ENCODE measurements at places on chromosomes 12 and 14.
A peak's percentile ranks its signal among the peaks of the same experiment; 100 is the strongest.

DNA sequence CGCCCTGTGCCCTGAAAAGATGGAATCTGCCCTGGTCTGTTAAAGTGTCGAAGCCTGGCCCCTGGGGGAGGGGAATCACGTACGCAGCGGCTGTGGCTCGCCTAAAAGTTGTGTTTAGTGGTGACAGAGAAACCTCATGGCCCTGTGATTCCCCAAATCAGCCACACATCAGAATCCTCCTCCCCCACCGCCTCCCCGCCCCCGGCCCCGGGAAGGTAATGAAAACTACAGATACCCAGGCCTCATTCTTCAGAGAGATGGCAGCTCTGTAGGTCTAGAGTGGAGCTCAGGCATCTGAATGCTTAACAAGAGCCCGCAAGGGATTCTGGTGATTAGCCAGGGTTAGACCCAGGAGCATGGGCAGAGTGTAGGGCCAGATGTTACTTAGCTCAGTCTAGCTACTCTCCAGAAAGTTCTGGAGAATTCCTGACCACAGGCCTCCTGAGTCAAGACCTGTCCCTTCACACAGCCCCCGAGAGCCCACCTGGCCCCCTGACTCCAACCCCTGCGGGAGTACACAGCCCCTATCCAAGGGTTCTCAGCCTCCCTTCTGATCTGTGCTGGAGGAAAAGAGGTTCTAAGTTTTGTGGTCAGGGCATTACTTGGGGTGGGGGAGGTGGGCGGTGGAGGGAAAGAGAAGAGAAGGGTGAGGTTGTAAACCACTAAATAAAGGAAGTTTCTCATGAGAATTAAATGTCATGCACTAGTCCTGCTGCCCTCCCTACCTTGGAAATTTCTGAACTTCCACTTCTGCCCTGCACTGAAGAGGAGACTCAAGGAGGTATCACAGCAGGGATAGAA is 114.8 kb downstream of the PLXNC1 start:
- peak overlapping the region; percentile 22 for H3K4me3 ChIP-seq
- no peaks in the 10 kb centered on the region for H3K36me3 ChIP-seq
- no peaks in the 10 kb centered on the region for H3K4me1 ChIP-seq
- no peaks in the 10 kb centered on the region for H3K27me3 ChIP-seq
- no peak for DNase-seq

- no peaks in the 10 kb centered on the region for H3K4me1 ChIP-seq
- H3K27me3 ChIP-seq = no peaks in the 10 kb centered on the region
- no peak overlapping the region for H3K4me3 ChIP-seq
- H3K36me3 ChIP-seq = no peaks in the 10 kb centered on the region
Measured at GRCh38 chr12:15186597-15186996, 34.6 kb downstream of the RERG start.

DNA sequence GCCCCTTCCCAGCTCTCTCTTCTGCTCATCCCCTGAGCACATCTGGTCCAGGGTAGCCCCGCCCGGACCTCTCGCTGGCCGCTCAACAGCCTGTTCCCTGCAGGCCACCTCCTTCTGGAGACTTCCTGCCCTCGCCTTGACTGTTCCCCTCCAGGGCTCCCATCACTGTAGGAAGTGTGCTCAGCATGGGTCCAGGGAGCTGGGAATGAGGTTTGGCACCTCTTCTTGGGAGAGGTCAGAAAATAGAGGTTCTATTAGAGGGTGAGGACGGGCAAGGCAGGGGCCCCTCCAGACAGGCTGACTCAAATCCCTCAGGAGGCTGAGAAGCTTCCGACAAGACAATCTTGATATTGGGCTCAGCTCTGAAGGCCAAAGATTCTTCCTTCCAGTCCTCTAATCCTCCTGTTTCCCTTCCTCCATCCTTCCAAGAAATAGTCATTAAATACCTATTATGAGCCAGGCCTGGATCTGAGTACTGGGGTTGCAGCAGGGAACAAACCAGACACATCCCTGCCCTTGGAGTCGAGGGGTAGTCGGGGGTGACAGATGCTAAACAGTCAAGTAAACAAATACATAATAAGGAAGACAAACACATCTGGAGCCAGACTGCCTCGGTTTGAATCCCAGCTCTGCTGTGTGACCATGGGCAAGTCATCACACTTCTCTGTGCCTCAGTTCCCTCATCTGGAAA is 30.6 kb downstream of the CMKLR1 start:
- no peaks in the 10 kb centered on the region for H3K4me1 ChIP-seq
- no peak overlapping the region for H3K4me3 ChIP-seq
- H3K27me3 ChIP-seq = no peaks in the 10 kb centered on the region
- DNase-seq = no peak

DNA sequence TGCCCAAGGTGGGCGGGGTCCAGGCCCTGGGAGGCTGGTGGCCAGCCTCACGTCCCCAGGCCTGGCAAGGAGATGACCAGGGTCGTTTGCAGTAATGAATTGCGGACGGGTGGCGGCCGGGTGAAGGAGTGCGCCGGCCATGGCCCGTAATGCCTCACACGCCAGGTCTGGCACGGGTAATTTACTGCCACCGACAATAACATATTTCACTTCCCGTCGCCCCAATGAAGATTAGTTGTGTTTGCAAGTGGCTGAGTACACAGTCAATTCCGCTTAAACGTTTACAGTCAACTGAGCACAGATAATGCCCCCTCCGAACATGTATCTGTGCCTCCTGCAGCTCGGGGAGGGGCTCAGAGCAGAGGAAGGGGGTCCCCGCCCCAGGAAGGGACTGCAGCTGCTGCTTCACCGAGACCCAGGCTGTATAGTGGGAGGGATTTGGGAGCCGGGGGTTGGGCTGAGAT is 48.3 kb downstream of the MVK start:
- no peaks in the 10 kb centered on the region for H3K4me1 ChIP-seq
- DNase-seq = no peak
- H3K4me3 ChIP-seq = no peak overlapping the region
- H3K27me3 ChIP-seq = no peaks in the 10 kb centered on the region

DNA sequence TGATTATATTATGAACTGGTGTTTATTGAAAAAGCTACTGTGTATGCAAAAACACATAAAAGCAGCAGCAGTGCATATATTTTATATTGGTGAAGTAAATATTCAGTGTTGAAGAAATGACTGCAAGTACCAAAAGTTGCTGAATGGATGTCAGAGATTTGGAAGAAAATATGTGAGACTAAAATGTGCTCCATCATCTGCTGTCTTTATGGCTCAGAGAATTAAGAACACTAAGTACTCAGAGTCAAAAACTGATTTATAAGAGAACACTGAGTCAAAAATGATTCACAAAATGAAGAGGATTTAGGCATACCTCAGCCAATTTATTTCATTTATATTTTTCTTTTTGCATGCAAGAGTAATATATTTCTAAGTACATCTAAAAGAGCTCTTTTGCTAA is 86.3 kb upstream of the PDZRN4 start:
- DNase-seq = no peak
- no peaks in the 10 kb centered on the region for H3K36me3 ChIP-seq
- H3K27me3 ChIP-seq = no peaks in the 10 kb centered on the region
- H3K27ac ChIP-seq = no peak overlapping the region

DNA sequence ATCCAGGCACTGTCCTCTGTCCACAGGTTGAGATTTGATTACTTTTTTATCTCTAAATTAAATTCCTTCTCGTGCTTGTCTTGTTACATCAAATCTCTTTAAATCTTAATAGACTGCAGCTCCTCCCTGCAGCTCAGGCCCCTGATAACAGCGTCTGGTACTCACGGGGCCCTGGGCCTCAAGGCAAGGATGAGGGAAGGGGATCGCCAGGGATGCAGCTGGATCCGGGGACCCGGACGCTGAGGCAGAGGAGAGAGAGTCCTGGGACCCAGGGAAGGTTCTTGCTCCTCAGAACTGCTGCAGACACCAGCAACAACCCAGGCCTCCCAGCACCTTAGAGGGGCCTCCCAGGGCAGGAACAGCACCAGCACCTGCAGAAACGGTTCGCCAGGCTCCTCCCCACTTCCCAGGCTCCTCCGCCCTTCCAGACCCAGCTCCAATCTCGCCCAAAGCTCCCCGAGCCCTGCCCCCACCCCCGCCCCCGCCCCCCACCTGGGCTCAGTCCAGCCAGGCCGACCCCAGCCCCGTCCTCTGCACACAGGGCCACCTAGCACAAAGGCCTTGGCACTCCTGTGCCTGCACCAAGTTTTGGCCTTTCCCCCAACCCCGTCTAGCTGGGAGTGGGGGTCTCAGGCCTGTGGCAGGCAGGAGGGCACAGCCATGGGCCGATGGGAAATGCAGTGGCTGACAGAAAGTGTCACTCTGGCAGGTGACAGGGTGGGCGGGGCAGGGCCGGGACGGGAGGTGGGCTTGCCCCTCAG is 60.3 kb upstream of the GALNT9 start:
- no peaks in the 10 kb centered on the region for H3K4me1 ChIP-seq
- no peaks in the 10 kb centered on the region for H3K36me3 ChIP-seq

- no peak for DNase-seq
- no peak overlapping the region for H3K4me3 ChIP-seq
- no peaks in the 10 kb centered on the region for H3K27me3 ChIP-seq
- no peaks in the 10 kb centered on the region for H3K36me3 ChIP-seq
Measured at GRCh38 chr14:58557242-58557641, 80.5 kb upstream of the DACT1 start.

- H3K4me3 ChIP-seq = no peak overlapping the region
- no peak for DNase-seq
- H3K27ac ChIP-seq = no peak overlapping the region
- H3K27me3 ChIP-seq = no peaks in the 10 kb centered on the region
- H3K4me1 ChIP-seq = no peaks in the 10 kb centered on the region
Measured at GRCh38 chr14:104939666-104940410, 15.2 kb downstream of the PLD4 start.

GRCh38 chr12:119235197-119235751 is 56.5 kb downstream of the HSPB8 start:
- H3K36me3 ChIP-seq = no peaks in the 10 kb centered on the region
- H3K27me3 ChIP-seq = no peaks in the 10 kb centered on the region
- no peak overlapping the region for H3K27ac ChIP-seq
- DNase-seq = no peak
- no peaks in the 10 kb centered on the region for H3K4me1 ChIP-seq

- H3K4me3 ChIP-seq = no peak overlapping the region
- no peaks in the 10 kb centered on the region for H3K36me3 ChIP-seq
- no peak for DNase-seq
- H3K27me3 ChIP-seq = peaks cover 3% of the 10 kb centered on the region
- H3K4me1 ChIP-seq = no peaks in the 10 kb centered on the region
Measured at GRCh38 chr14:60502541-60502940, 6.4 kb upstream of the SIX6 start.

- no peak for DNase-seq
- H3K27me3 ChIP-seq = no peaks in the 10 kb centered on the region
- no peak overlapping the region for H3K27ac ChIP-seq
- no peaks in the 10 kb centered on the region for H3K4me1 ChIP-seq
Measured at GRCh38 chr14:74843653-74844052, 32.3 kb downstream of the PROX2 start.

DNA sequence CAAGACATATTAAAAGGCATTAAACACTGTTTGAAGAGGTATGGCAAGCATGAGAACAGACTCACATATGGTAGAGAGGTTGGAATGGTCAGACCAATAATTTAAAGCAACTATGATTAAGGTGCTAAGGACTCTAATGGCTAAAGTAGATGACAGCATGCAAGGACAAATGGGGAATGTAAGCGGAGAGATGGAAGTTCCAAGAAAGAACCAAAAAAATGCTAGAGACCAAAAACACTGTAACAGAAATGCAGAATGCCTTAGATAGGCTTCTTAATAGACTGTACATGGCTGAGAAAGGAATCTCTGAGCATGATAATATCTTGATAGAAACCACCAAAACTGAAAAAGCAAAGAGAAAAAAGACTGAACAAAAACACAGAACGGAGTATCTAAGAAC is 77.4 kb downstream of the RIN3 start:
- DNase-seq = no peak
- H3K27ac ChIP-seq = no peak overlapping the region
- no peaks in the 10 kb centered on the region for H3K4me1 ChIP-seq

GRCh38 chr12:102427543-102427941 is 52.8 kb downstream of the IGF1 start:
- H3K36me3 ChIP-seq = no peaks in the 10 kb centered on the region

GRCh38 chr12:44628180-44628579 is 247.9 kb downstream of the NELL2 start:
- no peak overlapping the region for H3K27ac ChIP-seq
- H3K4me3 ChIP-seq = no peak overlapping the region
- no peaks in the 10 kb centered on the region for H3K27me3 ChIP-seq
- H3K4me1 ChIP-seq = no peaks in the 10 kb centered on the region

DNA sequence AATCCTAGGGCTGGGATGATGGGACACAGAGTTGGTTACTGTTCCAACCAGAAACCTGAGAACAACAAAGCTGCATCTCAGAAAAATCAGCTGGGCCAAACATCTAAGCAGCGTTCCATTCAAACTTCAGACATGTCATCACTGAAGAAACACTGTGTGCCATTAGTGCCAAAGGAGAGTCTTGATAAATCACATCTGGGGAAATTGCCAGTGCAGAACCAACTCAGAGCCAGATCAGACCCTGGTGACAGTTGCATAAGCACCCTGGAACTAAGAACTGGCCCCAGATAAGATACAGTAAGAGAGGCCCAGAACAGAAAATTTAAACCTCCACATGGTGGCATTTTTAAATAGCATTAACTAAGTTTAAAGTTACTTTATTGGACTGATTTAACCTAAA is 482.8 kb downstream of the PRKD1 start:
- H3K36me3 ChIP-seq = no peaks in the 10 kb centered on the region
- H3K27ac ChIP-seq = no peak overlapping the region
- no peaks in the 10 kb centered on the region for H3K4me1 ChIP-seq
- no peak overlapping the region for H3K4me3 ChIP-seq

GRCh38 chr14:24054646-24055045 is 2.8 kb downstream of the CARMIL3 start:
- H3K4me3 ChIP-seq = no peak overlapping the region
- no peaks in the 10 kb centered on the region for H3K27me3 ChIP-seq
- DNase-seq = no peak
- no peaks in the 10 kb centered on the region for H3K36me3 ChIP-seq

DNA sequence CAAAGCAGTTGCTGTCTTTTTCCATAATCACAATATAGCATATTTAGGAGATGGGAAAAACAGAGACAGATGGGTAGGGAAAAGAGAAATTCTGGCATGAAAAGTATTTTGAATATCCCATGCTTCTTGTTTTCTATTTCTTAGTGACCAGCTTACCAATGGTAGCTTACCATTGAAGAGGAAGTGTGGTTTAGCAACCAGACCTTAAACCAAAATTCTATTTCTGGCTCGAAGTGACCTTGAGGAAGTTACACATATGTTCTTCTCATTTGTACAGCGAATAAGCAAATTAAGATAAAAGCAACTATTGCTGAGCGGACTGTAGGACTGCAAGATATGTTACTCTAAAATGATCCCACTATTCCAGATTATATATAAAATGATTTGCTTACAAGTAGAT is 82.9 kb downstream of the FGD4 start:
- no peak overlapping the region for H3K27ac ChIP-seq
- H3K4me3 ChIP-seq = no peak overlapping the region
- no peaks in the 10 kb centered on the region for H3K27me3 ChIP-seq
- H3K36me3 ChIP-seq = no peaks in the 10 kb centered on the region
- peaks cover 6% of the 10 kb centered on the region for H3K4me1 ChIP-seq

- H3K4me1 ChIP-seq = no peaks in the 10 kb centered on the region
- H3K36me3 ChIP-seq = no peaks in the 10 kb centered on the region
- H3K27me3 ChIP-seq = no peaks in the 10 kb centered on the region
- H3K27ac ChIP-seq = no peak overlapping the region
Measured at GRCh38 chr12:52063082-52063924, 6.5 kb upstream of the ATG101 start.

GRCh38 chr14:90753456-90754005 is 62.7 kb downstream of the TTC7B start:
- no peak overlapping the region for H3K4me3 ChIP-seq
- no peaks in the 10 kb centered on the region for H3K36me3 ChIP-seq
- peaks cover 3% of the 10 kb centered on the region for H3K4me1 ChIP-seq
- no peak overlapping the region for H3K27ac ChIP-seq

- no peaks in the 10 kb centered on the region for H3K27me3 ChIP-seq
- H3K36me3 ChIP-seq = no peaks in the 10 kb centered on the region
- H3K27ac ChIP-seq = no peak overlapping the region
- H3K4me3 ChIP-seq = no peak overlapping the region
- DNase-seq = no peak
Measured at GRCh38 chr14:70622111-70622712, 19.5 kb upstream of the TTC9 start.

Measured in right lobe of liver (tissue), 6 donors.